ENCODE measurements at places on chromosomes 3 and 15. TPM values are rescaled to one million over a fixed set of nuclear protein-coding genes. Genes with fewer than 3 reads are reported as not detected.

LTF gene
- 5.2 TPM for polyA plus RNA-seq

SETMAR gene
- 44.3 TPM for polyA plus RNA-seq

ACTRT3 gene
- polyA plus RNA-seq, result 2.2 TPM

SAXO2 gene
- polyA plus RNA-seq, result 7.6 TPM

LPP gene
- polyA plus RNA-seq, result 23.6 TPM

SERINC4 gene
- polyA plus RNA-seq, result 0.87 TPM

SEC22C gene
- polyA plus RNA-seq, result 43.3 TPM

CCDC13 gene
- 2.9 TPM for polyA plus RNA-seq

C3orf80 gene
- 8.5 TPM for polyA plus RNA-seq

PSTPIP1 gene
- 2.7 TPM for polyA plus RNA-seq

TEX55 gene
- polyA plus RNA-seq, result not detected

MYZAP gene
- polyA plus RNA-seq, result 63.0 TPM

FBXL22 gene
- 2.4 TPM for polyA plus RNA-seq

GOLGA8G gene
- polyA plus RNA-seq, result 0.78 TPM

PIF1 gene
- 9.0 TPM for polyA plus RNA-seq

MRPL3 gene
- polyA plus RNA-seq, result 87.4 TPM

ASB14 gene
- 0.96 TPM for polyA plus RNA-seq

CYP19A1 gene
- 1.9 TPM for polyA plus RNA-seq

EXD1 gene
- polyA plus RNA-seq, result not detected

NRG4 gene
- polyA plus RNA-seq, result 3.1 TPM

P2RY1 gene
- 14.2 TPM for polyA plus RNA-seq

MST1R gene
- polyA plus RNA-seq, result 9.2 TPM

TMCO5A gene
- polyA plus RNA-seq, result not detected

RETNLB gene
- polyA plus RNA-seq, result not detected

TIPIN gene
- polyA plus RNA-seq, result 20.6 TPM

PLOD2 gene
- polyA plus RNA-seq, result 90.6 TPM

WDR93 gene
- polyA plus RNA-seq, result 1.2 TPM

CYP1A1 gene
- 0.26 TPM for polyA plus RNA-seq

SYNPR gene
- 0.27 TPM for polyA plus RNA-seq

ATP13A5 gene
- polyA plus RNA-seq, result 0.70 TPM

GHRL gene
- polyA plus RNA-seq, result 204 TPM

AADACL2 gene
- not detected for polyA plus RNA-seq
